Type B pancreatic cell (in vitro differentiated cells): ENCODE measurements at places on chromosomes 4 and X.

DNA sequence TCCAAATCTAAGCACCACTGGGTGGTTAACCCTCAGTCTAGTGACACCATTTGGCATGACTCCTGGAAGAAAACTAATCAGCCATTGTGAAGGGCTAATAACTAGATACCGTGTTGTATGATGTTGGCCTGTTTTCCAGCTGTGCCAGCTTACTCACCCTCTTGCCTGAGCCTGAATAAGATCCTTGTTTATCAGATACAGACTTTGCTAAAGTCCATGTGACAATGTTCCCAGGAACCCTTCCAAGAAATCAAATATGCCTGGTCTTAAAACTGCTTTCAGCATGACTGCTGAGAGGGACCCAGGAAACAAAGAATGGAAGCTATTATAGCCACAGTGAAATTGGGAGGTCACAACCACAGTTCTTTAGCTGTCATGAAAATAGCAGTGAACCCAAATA, 640.8 kb upstream of the INTU start:
- DNase-seq = no peak

- DNase-seq = no peak
Observed at GRCh38 chr4:33715841-33716395, 2528.4 kb downstream of the ARAP2 start.

DNA sequence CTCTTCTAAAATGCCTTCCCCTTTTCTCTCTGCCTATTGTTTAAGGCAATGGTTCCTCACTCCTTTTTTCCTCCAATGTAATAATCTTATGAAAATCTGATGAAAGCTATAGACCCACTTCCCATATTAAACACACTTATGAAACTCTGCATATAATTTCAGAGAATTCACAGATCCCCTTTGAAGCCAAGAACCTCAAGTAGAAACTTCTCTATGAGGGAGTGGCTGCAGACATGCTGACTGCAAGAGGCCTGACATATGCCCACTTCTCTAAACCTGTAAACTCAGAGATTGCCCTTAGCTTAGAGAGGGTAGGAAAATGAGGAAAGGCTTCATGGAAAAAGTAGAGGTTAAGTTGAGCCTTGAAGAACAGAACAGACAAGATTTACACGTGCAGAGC, 37.6 kb downstream of the TAB3 start:
- DNase-seq = no peak

- no peak for DNase-seq
Observed at GRCh38 chrX:20347481-20347880, 80.8 kb upstream of the RPS6KA3 start.

GRCh38 chr4:156290811-156291210, 337.1 kb upstream of the CTSO start:
- DNase-seq = no peak

- no peak for DNase-seq
Observed at GRCh38 chrX:12425496-12425895, 287.2 kb downstream of the FRMPD4 start.

DNA sequence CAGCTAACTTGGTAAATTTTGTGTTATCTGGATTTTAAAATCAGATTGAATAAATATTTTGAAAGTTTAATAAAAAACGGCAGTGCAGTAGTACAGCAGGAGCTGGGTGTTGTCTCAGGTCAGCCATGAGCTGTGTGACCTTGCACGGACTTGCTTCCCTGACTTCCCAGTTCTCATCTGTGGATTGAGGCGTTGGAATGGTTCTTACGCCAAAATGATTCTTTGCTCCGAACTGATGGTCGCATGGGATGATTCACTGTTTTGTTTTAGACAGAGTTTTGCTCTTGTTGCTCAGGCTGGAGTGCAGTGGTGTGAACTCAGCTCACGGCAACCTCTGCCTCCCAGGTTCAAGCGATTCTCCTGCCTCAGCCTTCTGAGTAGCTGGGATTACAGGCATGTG, 45.0 kb downstream of the RGS12 start:
- no peak for DNase-seq

DNA sequence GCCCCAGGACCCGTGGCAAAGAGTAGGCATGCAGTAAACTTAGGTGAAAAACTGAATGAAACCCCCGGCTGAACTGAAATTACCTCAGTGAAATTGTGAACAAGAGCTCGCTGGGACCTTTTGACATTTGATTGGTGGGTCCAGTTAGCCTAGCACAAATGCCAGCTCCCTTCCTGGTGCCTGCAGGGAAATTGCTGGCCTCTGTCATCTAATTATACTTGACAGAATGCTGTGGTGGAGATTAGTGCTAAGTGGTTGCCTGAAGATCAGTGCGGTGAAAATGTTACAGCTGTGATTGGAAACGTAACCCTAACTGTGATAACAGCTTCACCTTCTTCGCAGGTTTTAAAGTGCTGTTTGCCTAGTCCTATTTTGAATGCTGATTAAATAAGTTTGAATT, 43.0 kb downstream of the ADD1 start:
- no peak for DNase-seq

DNA sequence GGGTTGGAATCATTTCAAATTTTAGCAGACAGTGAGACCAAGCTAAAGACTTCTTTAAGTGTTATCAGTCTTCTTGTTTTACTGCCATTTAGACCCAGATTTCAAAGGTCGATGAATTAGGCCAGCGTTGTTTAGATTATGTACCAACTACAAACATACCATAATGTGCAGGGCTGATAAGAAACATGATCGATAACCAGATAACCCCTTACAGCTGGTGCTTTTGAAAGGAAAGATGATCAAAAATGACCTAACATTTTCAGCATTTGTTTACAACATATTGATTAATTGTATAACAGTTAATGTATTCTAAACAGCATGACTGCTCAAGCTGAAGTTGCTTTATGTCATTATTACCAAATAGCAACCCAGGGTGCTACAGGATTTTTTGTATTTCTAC, 400.4 kb upstream of the FAM241A start:
- DNase-seq = no peak

DNA sequence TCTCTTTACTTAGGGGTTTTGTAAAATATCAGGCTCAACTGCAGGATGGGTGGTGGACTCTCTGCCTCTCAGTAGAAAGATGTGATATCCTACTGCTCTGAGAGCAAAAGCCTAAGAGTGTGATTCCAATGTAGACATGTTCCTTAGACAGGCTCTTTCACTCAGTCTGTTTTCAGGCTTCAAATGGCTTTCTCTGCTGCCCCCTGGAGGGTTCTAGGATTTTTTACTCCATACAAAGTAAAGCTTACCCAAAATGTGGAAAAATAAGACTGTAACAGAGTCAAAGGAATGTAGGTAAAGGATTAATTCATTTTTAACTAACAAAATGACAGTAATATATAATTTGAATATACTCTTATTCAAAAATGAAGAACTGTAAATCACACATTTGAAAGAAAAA, 32.1 kb downstream of the ZGRF1 start:
- DNase-seq = no peak

- DNase-seq = no peak
Observed at GRCh38 chr4:42458657-42459056, 61.4 kb downstream of the SHISA3 start.

DNA sequence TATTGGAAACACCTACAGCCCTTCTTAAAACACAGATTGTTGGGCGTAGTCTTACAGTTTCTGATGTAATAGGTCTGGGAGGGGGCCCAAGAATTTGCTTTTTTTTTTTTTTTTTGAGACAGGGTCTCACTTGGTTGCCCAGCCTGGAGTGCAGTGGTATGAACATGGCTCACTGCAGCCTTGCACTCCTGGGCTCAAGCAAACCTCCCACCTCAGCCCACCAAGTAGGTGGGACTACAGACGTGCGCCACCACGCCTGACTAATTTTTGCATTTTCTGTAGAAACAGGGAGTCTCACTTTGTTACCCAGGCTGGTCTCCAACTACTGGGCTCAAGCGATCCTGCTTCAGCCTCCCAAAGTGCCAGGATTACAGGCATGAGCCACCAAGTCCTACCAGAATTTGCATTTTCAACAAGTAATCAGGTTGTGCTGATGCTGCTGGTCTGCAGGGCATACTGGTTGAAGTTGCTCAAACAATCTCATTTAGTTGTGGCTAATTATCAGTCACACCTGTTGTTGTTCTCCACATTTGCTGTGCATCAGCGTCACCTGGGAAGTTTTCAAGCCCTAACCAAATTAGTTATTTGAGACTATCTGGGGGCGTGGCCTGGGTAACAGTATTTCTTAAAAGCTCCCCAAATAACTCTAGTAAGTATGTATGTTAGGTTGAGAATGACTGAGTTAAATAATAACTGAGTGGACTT, 14.0 kb downstream of the TMEM154 start:
- DNase-seq = no peak

GRCh38 chrX:38327007-38327774, at the start of gene RPGR:
Gene RPGR (minus strand): TSS chrX:38327509. CDS start chrX:38327367, 142 bp downstream.
- DNase-seq = peak; percentile 93

DNA sequence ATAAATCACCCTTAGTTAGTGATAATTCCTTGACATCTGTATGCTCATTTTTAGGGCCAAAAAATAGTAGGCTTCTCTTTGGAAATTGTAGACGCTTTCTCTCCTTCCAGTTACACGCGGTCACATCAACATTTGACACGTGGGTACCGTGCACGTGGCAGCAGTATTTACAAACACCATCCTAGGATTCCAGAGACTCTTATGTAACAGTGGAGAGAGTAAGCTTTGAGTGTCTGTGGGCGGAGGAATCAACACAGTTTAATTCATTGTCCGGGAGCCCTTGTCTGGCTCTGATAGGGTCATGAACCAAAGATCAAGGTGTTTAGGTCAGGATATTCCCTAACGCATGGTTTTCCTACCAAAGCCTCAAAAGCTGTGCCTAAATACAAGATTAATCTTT, 12.2 kb downstream of the TET2 start:
- no peak for DNase-seq

DNA sequence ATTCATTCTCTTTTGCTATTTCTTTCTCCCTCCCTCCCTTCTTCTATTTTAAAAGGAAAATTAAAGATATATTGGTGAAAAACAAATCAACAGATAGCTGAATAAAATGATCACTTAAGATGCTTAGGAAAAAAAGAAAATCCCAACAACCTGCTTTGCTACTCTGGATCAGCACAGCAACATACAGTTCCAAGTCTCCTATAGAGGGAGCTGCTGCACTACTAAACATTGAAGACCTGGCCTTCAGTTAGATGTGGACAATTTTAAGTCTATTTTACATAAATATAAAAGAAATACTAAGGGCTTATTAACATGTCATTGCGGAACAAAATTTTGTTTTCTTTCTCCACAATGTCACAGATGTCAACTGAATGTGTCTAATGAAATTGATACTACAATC, 226.4 kb downstream of the MAGEB5 start:
- no peak for DNase-seq

- DNase-seq = no peak
Observed at GRCh38 chr4:176400816-176401461, 81.2 kb downstream of the SPCS3 start.

DNA sequence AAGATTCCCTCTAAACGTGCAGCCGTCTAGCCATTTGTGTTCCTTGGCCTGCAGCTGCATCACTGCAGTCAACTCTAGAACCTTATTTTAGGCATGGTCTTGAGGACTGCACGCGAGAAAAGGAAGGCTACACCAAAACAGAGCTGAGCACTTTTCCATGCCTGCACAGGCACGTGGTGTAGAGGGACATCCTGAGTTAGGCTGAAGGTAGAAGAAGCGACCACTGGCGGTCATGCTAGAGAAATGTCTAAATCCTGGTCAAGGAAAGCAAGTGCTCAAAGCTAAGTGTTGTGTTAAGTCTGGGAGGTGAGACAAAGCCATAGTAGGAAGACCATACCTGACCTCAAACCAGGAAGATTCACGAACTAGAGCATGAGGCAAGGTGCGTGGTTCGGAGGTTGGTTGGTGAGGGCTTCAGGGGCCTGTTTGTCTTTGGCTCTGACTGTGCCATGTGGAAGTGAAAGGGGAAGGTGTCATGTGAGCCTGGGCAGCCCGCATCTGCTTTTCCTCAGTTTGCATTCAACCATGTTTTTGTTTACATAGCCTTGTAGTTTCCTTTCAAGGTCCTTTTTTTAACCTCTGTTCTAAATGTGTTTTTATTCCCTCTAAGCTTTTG, 203.8 kb downstream of the AASDH start:
- DNase-seq = no peak

- DNase-seq = no peak
Observed at GRCh38 chrX:107758231-107758766, 17.3 kb downstream of the TSC22D3 start.

- no peak for DNase-seq
Observed at GRCh38 chr4:3869174-3869572, 103.0 kb downstream of the ADRA2C start.

GRCh38 chr4:2222838-2223237, 19.1 kb downstream of the HAUS3 start:
- DNase-seq = no peak

DNA sequence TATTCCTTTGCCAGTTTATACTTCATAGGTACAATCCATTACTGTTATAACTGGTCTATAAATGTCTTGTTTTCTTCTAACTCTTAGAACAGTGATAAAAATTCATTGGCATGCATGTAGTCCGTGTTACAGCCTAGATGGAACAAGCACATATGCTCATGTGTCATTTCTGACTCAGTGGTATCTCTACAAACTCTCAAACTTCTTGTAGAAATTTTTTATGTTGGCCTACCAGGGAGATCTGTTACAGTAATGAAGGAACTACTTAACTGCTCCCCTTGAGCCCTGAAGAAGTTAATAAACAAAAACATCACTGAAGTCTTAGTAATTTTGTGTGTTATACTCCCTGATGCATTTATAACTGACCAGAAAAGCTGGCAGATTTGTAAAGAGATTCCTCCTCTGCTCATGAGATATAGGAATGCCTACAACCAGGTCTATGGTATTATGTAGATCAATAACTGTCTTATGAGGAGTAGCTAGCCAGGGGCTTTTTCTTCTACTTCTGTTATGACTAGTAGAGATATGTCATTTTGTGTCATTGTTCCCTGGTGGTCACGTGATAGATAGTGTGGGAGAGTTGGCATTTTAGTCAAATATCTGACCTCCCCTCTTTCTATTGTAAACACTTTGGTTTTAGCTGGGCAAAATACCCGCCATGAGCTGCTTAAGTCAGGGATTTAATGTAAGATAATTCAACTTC, 53.7 kb upstream of the FAAH2 start:
- no peak for DNase-seq

GRCh38 chrX:12799118-12799517, 7.9 kb downstream of the PRPS2 start:
- no peak for DNase-seq

DNA sequence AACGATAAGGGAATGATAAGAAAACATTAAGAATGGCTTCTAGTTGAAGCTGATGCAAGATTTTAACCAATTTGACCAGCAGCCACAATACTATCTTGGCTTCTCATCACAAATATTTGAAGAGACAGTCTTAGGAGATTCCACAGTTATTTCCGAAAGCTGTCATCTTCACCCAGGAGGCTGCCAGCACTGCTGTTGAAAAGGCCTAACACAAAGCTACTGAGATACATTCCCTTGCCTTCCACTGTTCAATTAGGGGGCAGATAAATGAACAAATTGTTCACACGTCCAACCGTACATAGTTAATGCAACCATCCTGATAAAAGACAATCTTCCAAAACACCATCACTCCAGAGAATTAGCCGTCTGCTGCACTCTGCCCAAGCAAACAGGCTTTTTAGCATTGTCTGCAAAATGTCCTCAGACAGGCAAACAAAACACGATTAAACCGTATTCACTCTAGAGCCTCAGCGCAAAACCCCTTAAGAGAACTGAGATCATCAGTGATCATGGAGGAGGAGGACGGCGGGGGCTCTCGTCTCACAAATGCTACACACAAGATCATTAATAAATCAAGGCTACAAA, 189.8 kb upstream of the PSAPL1 start:
- DNase-seq = no peak

- no peak for DNase-seq
Observed at GRCh38 chr4:23279377-23279986, 586.7 kb downstream of the GBA3 start.
